ENCODE measurements at places on chromosomes 1 and 21. TPM values are rescaled to one million over a fixed set of nuclear protein-coding genes. Genes with fewer than 3 reads are reported as not detected.

DNA sequence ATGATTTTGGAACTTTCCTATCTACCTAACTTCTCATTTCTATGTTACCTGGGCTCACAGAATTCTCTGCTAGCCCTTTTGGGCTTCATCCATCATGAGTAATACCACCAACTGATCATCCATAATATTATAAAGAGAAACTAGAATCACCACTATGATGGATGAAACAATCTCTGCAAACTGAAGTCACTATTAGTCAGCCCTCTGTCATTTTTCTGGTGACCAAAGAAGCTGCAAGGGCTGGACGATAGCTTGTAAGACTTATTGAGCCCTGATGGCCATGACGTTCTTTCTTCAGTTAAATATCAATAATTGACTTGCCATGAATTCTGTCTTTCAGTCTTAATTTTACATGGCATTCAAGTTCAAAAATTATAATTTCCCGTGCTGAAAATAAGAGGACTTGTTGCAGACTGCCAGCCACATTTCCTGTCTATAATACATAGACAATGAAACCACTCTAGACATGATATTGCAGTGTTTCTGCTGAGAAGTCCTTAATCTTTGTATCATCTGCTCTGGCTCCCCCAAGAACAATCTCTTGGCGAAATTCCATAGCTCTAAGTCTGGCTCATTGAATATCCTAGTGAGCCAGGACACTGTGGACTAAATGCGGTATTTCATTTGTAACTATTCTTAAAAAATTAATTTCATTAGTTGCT lies 655.0 kb upstream of the CAMK1G start:
- DNase-seq = no peak

GRCh38 chr1:75989121-75989520 lies 56.9 kb upstream of the ASB17 start:
- DNase-seq = no peak

DNA sequence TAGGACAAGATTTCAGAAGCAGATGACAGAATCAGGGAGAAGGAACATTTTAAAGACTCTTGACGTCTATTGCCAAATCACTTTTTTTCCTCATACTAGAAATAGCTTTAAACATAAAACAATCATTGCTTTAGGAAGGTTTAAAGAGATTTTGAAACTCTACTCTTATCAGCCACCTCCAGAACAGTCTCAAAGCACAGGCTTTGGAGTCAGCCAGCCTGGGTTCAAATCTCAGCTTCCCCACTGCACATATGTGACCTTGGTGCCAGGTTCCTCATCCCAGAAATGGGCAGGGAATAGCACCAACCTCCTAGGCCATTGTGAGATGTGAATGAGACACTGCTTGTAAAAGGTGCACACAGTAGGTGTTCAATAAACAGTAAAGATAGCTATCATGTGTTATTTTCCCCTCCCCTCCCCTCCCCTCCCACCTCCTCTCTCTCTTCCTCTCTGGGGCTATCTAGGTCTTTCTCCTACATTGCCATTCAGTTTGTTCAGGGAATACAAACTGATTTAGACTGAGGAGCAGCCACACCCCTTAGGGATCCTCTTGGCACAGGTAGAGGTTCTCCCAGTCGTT lies 20.6 kb downstream of the SPOCD1 start:
- no peak for DNase-seq

Gene TFF2
- not detected for polyA plus RNA-seq

- DNase-seq = peak; percentile 69
These were observed 8.6 kb upstream of the RERE start for GRCh38 chr1:8825985-8826481.

Gene TRAF3IP3
- 0.99 TPM for polyA plus RNA-seq

DNA sequence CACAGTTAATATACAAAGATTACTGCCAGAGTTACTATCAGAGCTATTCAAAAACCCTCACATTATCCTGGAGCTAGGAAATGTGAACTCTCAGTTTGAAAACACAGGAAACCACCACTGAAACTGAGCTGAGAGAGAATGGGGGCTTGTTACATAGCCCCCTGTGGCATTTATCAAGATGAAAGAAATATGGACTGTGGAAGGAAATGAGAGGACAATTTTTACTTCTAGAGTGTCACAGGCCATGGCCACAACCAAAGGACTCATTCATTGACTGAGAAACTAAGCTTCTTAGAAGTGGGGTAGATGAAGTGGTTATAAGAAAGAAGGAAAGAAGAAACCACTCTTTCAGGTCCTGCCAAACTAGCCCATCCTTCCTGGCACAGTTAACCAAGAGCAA lies 25.3 kb downstream of the DSTYK start:
- DNase-seq = no peak

- no peak for DNase-seq
These were observed 8.1 kb downstream of the DNASE2B start for GRCh38 chr1:84406346-84406861.

DNA sequence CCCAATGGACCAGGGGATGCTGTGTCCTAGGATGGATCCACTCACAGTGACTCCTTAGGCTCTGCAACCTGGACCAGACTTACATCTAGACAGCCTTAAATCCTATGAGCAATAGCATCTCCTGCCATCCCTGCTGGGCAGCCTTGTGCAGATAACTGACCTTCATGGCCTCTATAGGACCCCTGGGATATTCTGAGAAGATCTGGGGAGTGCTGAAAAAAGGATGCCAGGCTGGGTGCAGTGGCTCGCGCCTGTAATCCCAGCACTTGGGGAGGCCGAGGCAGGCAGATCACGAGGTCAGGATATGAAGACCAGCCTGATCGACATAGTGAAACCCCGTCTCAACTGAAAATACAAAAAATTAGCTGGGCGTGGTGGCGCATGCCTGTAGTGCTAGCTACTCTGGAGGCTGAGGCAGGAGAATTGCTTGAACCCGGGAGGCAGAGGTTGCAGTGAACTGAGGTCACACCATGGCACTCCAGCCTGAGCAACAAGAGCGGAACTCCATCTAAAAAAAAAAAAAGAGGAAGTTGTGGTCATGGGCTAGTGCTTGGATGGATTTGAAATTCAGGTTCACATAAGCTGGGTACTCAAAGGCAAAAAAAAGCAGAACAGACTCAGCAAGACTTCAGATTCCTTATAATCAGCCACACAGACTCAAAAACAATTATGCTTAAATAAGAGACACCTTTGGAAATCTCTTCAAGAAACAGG lies 10.9 kb upstream of the SH2D1B start:
- DNase-seq = no peak

GRCh38 chr1:29753771-29754572 lies 517.6 kb downstream of the PTPRU start:
- no peak for DNase-seq

GRCh38 chr1:11697188-11697892 lies 5.8 kb downstream of the DRAXIN start:
- DNase-seq = no peak

- no peak for DNase-seq
These were observed at the start of gene ENO1 for GRCh38 chr1:8878448-8878697. Gene ENO1, minus strand, starts transcription at chr1:8878686. Its CDS starts 3,778 bp downstream, at chr1:8874908.

- DNase-seq = peak; percentile 82
These were observed 163.3 kb downstream of the DHRS3 start for GRCh38 chr1:12454406-12455391.

GRCh38 chr1:86472767-86473166 lies 4.0 kb downstream of the CLCA1 start:
- DNase-seq = no peak

- no peak for DNase-seq
These were observed 101.3 kb downstream of the TGFBR3 start for GRCh38 chr1:91784616-91785015.

Gene NEGR1
- 0.20 TPM for polyA plus RNA-seq

DNA sequence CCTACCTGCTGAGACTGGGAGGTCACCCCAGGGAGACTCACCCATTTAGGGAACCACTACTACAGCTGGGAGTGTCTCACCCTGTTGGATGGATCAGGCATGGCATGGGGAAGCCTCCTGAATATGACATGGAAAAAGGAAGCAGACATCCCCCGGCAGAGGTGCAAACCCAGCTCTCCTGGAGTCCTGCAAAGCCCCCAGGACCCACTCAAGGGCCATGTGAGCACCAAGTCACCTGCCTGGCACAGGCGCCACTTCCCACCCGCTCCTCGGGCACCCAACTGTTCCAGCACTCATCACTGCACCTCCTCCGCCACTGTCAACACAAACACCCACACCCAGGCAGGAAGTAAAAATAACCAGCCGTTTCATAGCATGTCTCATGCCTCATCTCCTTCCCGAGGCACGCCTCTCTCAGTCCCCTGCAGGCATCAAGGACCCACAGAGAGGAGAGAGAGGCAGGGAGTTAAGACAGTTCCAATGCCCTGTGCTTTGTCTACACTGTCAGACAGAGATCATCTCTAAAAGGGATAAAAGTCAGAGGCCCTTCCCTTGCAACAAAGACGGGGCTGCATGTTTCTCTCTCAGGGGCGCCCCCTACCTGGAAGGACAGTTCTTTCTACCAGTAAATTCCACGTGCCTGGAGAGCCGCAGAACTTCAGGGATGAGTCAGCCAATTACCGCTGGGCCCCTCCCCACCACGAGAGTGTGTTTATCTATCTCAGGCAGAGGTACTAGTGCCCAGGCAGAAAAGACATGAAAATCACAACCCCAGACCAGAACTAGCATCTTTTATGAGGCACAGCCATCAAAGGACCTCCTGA lies 150.1 kb upstream of the SOD1 start:
- DNase-seq = no peak

DNA sequence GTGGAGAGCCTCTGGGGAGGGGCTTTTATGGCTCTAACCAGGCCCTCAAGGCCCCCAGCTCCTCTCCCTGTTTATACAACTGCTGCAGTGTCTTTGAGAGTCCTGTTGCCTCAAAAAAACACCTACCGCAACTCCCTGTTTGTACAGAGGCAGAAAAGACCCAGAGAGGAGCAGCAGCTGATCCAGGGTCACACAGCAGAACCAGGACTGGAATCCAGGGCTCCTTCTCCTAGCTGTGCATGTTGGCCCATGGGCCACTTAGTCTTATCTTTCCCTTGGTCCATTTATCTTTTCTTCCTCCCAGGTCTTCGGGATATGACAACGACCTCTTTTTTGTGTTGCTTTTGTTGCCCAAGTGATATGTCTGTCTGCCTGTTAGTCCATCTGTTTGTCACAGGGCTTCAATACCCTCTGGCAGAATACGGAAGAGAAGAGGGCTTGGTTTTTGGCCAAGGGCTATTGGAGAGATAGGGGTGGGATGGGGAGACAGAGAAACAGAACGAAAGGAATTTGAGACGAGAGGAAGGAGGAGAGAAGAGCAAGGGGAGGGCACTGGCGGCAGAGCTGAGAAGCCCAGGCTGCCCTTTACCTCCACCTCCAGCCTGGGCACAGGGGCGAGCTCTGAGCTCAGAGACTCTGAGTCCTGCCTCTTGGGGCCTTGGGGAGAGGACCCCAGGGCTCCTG lies 33.5 kb upstream of the WASF2 start:
- DNase-seq = no peak

DNA sequence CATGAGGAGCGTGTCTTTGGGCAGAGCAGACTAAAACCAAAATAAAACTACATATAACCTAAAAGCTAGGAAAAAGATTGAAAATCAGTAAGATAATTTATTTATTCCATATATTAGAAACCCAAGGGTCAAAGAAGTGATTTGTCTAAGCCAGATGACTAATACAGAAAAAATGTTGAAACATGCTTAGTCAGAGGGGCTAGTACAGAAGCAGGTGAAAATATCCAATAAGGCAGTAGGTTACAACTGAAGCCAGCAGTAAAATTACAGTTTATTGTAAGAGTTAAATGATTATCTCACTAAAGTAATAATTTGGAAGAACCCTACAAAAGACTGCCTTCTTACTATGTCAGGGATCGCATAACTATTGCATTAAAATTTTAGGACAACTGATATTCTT lies 1190.9 kb upstream of the PRMT6 start:
- DNase-seq = no peak

DNA sequence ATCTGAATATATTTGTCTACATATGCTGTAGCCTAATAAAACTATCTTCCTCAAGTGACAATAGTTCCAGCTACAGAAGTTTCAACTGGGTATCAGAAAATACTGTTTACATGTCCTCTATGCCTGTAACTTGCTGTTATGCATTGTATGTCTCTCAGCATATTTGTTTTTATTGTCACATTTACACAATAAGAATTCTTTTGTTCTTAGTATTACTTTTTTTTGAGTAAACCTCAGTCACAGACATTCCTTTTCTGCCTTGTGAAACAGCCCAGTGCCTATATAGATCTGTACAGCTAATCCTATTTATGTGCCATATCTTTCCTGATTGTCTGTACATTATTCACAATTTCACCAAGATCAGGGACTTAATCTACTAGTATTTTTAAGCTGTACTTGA lies 565.2 kb downstream of the NEGR1 start:
- DNase-seq = no peak

Gene LMOD1
- polyA plus RNA-seq = 47.9 TPM

DNA sequence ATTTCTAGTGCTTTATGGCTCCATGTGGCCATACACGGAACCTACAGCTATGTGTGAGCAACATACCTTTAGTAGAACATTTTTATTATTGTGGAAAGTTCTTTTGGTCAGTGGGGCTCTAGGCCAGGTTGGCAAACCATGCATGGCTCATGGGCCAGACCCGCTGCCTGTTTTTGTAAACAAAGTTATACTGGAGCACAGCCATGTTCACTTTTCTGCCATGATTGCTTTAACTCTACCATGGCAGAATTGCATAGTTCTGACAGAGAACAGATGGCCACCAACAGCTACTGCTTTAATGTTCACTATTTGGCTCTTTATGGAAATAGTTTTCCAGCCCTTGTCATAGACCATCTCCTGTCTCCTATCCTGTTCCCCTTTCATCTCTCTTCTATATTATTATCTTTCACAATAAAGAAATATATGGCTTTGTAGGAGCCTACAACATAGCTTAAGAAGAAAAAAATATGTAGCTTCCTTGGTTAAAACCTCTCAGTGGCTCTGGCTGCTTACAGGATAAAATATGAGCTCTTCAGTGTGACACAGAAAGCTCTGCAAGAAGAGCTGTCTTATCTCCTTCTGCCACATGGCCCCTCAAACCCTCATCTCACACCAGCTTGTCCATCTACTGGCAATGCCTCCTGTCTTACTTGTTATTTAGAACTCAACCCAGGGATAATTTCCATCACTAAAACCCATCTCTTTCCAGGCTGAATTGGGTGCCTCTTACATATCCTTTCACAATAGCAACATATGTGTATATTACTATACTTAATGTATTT lies 54.6 kb upstream of the RWDD3 start:
- DNase-seq = peak; percentile 59

Gene MCOLN3
- 1.6 TPM for polyA plus RNA-seq

DNA sequence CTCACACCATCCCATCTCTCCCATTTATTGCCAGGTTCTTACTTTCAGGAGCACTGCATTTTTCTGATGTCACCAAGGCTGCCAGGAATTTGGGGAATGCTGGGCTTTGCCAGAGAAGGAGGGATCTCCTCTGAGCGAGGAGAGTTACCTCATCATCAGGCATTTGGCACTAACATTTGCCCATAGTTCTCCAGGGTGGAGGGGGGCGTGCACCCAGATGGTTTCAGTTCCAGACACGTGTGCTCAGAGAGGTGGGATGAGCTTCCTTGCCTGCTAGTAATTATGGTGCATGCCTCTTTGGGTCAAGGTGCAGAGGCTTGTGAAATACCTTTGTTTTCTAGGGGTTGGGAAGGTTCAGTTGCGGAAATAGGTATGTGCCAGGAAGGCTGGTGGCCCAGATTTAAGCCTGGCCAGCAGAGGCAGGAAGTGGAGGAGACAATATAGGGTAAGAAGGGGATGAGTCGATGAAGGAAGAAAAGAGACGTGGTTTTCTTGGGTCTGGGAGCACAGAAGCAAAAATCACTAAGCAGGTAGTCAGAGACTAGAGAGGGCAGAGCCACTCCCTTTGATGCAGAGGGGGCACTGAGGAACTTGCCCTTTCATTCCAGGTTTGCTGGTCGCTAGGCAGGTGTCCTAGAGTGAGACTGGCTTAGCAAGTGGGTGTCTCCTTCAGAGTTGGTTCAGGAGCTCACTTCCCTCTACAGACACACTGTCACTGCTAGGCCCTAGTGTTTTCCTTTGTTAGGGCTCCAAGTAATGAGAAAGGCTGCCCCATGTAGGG lies 7.2 kb downstream of the TUFT1 start:
- peak; percentile 27 for DNase-seq

Data from cardiac muscle cell (in vitro differentiated cells and primary cell).